ENCODE measurements at places on chromosomes 3 and 15.

DNA sequence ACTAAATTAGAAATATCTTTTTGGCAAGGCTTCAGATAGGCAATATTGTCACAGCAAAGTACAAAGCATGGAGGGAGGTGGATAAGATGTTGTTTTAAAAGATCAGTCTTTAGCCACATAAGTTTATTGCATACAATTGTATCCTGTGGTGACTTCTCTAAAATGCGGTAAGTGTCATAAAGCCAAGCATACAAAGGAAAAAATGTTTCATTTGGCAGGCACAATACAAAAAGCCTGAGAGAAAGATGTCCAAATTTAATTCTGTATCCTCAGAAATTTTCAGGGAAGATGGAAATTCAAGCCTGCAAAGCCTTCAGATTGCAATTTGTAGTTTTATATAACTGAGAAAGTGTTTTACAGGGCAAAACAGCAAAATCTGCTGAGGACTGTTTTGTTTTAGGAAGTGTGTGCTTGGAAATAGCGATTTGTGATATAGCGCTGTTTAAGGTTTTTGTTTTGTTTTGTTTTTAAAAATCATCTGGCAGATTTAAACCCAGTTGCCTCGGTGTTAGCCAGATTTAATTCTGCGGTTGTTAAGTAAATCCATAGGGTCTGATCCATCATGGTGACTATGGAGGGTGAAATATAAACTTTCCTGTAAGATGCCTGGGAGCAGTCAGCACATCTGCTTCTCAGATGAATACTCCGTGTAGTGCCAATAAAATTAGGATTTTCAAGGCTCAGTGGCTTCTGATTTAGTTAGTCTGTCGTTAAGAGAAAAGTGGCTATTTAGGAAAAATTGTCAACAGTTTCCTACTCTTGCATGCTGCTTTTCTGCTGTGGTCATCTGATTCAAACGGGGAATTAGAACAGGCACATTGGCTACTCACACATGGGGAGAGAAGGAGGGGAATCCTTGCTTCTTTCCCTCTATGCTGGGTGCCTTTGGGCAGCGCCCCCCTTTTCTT is 8.0 kb downstream of the KAT2B start:
- no peak for DNase-seq

DNA sequence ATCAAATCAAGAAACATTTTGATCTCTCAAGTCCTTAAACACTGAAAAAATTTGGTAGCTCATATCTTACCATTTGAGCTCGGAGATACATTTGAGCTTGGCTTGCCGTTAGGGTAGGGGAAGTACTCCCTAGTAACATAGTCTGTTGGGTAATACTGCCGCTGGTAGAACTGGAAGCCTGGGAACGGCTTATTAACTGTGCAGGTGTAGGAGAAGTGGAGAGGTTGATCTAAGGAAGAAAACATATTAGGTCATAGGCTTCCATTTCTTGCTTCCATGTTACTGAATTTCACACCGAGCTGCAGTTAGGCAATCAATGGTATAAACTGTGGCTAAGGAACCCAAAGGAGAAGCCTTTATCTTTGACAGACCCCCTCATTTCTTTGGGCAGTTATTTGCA is 32.5 kb downstream of the PHC3 start:
- DNase-seq, result no peak

- no peak for DNase-seq
Observed at GRCh38 chr3:69749461-69749860, 10.2 kb downstream of the MITF start.

DNA sequence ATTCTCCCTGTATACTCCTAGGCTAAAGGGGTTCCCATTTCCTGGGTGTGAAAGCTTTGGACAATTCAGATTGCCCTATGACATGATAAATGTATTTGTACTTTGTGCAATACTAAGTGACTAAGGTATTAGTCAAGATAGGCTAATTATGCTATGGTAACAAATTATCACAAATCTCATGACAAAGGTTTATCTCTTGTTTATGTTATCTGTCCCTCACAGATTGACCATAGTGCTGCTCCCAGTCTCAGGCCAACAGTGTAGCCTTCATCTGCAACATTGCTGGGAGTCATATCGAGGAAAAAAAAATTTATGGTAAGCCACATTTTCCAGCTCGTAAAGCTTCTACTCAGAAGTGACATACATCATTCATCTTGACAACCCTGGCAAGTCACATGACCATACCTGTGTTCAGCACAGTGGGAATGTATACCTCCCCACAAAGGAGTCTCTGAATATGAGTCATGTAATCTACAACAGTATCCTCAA is 346.2 kb downstream of the IGSF11 start:
- DNase-seq, result no peak

- peak; percentile 74 for DNase-seq
Observed at GRCh38 chr3:15646851-15647511, 45.4 kb downstream of the BTD start.

GRCh38 chr3:111047042-111047441 is 24.6 kb upstream of the NECTIN3 start:
- DNase-seq, result no peak

GRCh38 chr3:71241246-71241901 is 342.2 kb downstream of the FOXP1 start:
- DNase-seq, result no peak

DNA sequence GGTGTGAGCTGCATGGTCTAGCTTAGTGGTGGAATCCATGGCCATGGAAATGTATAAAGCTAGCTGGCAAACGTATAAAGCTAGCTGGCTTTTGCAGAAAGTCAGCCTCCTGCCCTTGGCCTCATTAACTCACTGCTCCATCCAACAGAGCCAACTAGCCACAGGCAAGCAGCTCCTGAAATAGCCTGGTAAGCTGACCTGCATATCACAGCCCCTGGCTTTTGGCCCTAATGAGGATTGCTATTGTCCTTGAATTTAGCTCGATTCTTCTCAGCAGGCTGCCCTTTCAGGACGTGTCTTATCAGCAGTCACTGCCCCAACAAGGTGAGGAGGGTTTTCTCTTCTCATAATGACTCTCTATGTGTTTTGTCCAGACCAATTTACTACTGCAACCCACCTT is 446.8 kb downstream of the WDR72 start:
- peak; percentile 2 for DNase-seq

DNA sequence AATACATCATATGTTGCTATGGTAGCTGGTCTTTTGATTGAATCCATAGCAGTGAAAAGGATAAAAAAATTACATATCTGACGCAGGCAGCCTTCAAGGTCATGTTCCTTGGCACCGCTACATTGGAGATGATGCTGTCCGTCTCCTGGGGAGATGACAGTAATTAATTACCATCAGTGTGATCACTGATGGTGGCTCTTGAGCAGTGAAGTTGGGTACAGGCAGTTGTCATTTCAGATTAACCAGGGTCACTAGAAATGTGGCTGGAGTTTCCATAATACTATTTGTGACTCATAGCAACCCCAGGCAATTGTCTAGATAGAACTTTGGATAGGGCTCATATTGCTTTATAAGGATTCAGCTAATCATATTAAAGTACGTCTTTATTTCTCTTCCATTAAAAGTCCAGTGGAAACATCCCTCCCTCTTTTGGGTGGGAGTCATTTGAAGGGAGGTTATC is 136.3 kb downstream of the THSD4 start:
- DNase-seq, result no peak

GRCh38 chr3:46187876-46188275 is 20.2 kb downstream of the CCR1 start:
- no peak for DNase-seq

DNA sequence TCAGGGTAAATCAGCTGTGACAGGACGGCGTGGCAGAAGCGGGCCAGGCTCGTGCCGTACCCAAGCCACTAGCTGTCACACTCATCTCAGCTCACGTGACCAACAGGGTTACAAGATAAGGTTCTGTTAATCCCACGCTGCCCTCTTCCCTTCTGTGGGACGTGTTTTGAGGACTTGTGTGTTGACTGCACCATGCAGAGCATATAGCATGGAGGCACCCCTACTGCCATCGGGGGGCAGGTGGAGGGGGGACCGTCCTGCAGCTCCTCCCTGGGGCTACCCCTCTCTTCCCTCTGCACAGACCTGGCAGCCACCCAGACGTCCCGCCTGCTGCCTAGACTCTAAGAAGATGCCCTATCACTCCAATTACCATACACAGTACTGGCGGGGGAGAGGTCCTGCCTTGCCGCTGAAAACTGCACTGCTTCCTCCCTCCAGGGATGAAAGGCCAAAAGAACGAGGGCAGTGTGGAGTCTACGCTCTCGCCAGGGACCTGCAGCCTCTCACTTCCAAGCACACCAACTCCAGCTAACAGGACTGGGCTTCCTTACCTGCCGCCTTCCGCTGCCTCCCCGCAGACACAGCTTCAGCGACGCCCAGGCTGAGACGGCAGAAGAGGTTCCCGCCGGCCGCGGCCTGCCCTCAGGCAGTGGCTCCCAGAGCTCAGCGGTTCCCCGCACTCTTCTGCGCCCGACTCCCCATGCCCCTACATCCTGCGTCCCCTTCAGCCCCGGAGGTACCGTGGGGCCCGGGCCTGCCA is at the start of gene TNK2:
Gene TNK2, minus strand, starts transcription at position 618 of the 760 bp plus-strand sequence. CDS start 19,963 bp downstream, outside the sequence.
- peak; percentile 76 for DNase-seq

GRCh38 chr3:191216510-191216909 is 17.5 kb downstream of the OSTN start:
- no peak for DNase-seq

Data from ELF-1 (cell line).